Activated CD4-positive, alpha-beta T cell treated with anti-CD3 and anti-CD28 coated beads, Interleukin-2, amount 50 U/mL, for 1 hour (primary cell): ENCODE measurements at places on chromosomes 3 and 15.
A peak's percentile ranks its signal among the peaks of the same experiment; 100 is the strongest.

- DNase-seq, result peak; percentile 36
Observed at GRCh38 chr15:59247364-59247763, 40.7 kb downstream of the LDHAL6B start.

DNA sequence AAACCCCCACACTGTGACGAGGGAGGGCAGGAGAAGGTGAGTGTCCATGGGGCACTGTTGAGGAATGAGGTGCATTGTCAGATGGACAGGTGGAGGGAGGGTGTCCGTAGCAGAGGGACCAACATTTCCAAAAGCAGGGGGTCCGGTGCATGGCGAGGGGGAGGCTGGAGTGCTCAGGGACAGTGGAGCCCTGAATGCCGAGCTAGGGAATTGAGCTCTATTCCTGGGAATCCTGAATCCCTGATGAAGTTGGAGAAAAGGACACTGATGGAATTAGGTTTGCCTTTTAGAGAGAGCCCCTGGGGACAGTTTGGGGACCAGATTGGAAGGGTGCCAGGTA is 7.9 kb upstream of the ANPEP start:
- no peak for DNase-seq

DNA sequence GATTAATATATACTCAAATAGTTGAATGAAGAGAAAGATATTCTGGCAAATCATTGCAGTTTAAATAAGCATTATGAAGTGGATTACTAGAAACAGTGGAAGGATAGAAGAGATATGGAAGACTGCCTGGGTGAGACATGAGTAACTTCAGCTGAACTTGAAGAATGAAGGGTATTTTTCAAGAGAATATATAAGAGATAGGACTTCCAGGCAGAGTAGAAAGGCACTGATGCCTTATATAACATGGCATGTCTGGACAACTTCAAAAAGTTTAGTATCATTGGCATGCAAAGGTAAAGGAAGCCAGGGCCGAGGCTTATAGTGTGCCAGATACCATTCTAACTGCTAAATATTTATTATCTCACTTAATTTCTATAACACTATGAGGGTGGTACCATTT is 126.5 kb upstream of the SLC7A14 start:
- no peak for DNase-seq

DNA sequence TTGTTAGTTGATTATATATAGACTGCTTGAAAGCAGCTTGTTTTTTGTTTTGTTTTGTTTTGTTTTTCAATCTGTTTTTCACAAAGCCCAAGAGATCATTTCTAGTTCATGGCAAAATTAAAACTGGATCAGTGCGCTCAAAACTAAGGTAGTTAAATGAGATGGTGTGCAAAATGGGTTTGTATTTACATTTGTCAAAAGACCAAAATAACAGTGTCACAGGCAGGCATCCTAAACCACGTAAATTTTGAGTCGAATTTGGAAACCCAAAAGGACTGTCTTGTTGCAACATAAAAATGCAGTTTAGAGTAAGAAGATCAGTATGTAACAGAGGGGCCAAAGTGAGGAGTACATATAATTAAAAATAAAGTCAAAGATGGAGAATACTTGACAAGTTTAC is 2.4 kb downstream of the DMXL2 start:
- no peak for DNase-seq

- no peak for DNase-seq
Observed at GRCh38 chr3:135989242-135989641, 23.7 kb downstream of the PPP2R3A start.

GRCh38 chr3:48928679-48929078 is 10.0 kb downstream of the ARIH2 start:
- no peak for DNase-seq

- no peak for DNase-seq
Observed at GRCh38 chr15:76285241-76285825, 25.9 kb downstream of the ETFA start.

DNA sequence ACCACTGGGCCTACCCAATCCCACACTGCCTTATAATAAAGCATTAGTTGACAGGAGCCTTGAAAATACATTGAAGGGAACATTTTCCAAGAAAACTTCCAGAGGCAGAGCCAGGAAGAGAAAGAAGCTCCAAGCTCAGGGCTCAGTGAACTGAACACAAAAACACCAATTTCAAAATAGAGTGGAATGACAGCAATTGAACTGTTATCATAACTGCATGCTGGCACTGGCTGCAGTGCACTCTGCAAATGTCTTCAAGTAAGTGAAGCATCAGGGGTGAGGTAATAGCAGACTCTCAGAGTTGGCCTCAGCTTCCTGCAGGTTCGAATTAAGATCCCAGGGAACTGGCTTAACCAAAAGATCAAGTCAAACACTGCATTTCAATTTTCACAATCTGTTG is 388.0 kb upstream of the WNT5A start:
- no peak for DNase-seq

DNA sequence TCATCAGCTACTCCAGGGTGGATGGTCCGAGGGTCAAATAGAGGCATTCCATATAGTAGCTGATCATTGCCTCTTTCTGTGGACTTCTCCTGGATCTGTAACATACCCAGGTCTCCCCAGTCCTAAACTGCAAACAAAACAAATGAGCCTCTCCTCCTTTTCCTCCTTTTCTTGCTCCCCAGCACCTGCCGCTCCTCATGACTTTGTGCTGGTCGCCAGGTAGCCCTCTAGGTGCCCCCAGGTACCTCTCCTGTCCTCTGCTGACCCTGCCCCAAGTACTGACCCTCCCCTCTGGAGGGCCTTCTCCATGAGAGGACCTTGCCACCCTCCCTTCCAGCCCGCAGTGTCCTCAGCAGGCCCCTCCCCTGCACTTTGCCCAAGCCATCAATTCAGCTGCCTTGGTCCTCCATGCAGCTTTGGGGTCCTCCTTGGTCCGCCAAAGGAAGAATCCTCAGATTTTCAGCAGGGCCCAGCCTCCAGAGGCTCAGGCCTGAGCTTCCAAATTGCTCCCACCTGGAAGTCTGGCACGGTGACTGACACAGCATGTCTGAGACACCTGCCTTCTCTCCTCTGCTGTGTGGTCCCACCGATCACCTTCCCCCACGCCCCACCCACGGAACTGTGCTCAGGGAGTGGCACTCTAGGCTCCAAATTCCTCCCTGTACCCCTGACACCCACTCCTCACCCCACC is 111.0 kb downstream of the LRRK1 start:
- no peak for DNase-seq

GRCh38 chr3:17865631-17866030 is 123.2 kb upstream of the TBC1D5 start:
- no peak for DNase-seq

DNA sequence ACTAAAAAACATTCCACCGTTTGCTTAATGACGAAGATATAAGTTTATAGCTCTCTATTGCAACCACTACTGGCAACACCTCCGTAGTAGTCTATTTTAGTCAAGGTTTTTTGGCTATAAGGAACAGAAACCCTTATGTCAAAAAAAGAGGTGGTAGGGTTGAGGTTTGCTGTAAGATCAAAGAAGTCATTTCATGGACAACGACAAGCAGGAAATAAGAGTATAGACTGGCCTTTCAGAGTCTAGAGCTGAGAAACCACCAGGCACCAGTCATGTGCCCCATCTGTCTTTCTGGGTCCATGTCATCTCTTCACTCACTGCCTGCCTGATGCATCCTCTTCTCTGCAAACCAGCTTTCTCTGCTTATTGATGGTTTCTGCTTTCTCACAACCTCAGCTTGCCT is 42.7 kb downstream of the THBS1 start:
- no peak for DNase-seq

- DNase-seq, result no peak
Observed at GRCh38 chr15:76964157-76964556, 30.8 kb upstream of the PSTPIP1 start.

DNA sequence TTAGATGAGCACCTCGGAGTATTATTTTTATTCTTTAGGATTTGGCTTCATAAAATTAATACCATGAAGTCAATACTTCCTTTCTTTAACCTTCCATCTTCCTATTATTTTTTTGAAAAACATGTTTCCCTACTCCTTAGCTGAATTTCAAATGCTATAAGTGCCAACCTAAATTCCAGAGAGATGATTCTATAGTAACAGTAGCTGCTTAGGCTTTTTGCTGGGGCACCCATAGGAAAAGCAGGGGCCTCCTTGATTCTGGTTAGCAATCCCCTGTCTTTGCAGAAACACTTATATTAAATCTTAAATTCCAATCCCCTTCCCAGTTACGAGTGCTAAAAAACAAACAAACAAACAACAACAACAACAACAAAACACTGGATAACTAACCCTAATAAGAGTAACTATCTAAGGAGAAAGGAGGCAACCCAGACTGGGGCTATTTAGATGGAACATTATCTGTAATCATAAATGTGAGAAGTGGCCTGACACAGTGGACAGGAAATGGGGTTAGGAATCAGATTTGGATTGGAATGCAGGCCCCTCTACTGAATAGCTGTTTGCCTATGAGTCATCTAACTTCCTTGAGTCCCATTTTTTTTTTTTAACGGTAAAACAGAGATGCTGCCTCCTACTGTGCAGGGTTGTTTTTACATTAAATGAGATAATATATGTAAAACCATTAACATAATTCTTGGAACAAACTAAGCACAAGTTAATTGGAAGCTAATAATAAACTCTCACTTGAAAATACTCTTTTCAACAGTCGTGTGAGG is 148.1 kb downstream of the WDR72 start:
- DNase-seq, result no peak

DNA sequence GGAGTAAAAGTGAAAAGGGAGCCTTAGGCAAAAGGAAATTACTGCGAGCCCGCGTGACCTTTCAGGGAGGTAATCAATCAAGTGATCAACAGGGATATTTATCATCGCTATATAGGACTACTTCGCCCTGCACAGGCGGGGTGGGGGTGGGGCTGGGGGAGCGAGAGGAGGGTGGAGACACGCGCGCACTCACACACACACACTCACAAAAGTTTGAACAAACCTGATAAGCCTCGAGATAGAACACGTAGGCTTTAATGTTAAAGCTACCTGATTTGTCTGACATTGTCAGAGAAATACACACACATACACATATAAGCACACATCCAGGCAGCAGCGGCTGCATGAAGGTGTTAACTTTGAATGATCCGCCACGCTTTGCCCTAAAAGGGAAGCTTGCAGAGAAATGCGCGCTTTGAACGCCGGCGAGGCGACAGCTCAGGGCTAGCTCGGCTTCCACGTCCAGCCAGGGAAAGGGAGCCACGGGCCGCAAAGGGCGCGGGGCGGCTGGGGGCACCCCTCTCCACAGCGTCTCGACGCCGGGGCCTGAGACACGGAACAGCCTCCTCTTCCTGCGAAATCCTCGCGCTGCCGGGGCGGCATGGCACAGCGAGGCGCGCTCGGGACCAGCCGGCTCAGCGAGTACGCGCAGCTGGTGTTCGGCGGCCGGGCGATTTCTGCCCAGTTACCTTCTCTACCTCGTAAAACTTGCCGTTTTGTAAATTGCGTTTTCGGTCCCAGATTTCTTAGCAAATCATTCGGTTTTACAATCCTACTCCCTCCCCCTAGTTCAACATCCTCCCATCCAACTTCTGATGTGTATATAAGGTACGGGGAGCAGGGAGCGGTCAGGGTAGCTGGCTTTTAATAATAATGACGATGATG is 4.8 kb upstream of the MECOM start:
- DNase-seq, result no peak

- no peak for DNase-seq
Observed at GRCh38 chr3:193772422-193772763, 179.4 kb downstream of the OPA1 start.

DNA sequence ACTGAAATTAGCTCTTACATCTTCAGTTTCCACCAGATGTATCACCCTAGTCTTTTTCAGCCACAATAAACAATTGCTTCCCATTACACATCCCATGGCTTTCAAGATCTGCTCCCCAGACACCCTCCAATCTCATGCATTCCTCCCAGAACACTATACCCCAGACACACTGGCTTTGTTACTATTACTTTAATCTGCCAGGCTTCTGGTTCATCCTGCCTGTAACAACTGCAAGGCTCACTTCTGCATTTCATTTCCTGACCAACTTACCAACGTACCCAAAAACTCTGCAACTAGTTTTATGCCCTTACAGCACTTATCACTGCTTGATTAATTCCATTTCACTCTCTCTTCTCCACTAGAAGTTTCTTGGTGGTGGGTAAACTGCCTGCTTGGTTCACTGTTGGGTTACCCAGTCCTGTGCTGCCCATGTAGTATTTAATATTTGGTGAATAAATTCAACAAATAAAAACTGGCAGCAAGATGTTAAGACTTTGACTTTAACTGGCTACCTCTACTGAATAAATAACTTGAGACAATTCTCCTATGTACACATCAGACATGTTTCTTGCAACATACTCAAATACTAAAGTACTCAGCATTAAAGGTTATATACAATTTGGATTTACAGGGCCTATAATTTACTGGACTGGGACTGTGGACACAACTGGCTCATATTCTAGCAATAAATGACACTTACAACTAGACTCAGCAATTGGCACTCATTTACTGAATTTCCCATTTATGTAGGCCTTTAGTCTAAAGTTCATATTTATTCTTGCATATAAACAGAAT is 2.7 kb downstream of the RPL22L1 start:
- DNase-seq, result no peak

- DNase-seq, result no peak
Observed at GRCh38 chr3:174355505-174355904, 503.6 kb upstream of the NAALADL2 start.

DNA sequence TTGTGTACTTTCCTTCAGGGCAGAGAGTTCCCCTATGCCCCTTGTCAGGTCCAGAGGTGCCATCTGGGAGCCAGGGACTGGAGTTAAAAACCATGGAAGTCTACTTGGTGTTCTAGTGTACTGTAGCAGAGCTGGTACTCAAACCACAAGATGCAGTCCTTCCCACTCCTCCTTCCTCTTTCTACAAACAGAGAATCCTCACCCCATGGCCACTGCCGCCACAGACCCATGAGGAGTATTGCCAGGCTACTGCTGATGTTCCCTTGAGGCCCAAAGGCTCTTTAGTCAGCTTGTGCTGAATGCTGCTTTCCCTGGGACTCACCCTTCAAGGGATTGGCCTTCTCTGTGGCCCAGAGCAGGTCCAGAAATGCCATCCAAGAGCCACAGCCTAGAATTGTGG is 229.2 kb upstream of the ZPLD1 start:
- no peak for DNase-seq

GRCh38 chr15:22778796-22779195 is 7.6 kb upstream of the NIPA1 start:
- no peak for DNase-seq

GRCh38 chr3:43640681-43641080 is 18.9 kb upstream of the ANO10 start:
- DNase-seq, result no peak

DNA sequence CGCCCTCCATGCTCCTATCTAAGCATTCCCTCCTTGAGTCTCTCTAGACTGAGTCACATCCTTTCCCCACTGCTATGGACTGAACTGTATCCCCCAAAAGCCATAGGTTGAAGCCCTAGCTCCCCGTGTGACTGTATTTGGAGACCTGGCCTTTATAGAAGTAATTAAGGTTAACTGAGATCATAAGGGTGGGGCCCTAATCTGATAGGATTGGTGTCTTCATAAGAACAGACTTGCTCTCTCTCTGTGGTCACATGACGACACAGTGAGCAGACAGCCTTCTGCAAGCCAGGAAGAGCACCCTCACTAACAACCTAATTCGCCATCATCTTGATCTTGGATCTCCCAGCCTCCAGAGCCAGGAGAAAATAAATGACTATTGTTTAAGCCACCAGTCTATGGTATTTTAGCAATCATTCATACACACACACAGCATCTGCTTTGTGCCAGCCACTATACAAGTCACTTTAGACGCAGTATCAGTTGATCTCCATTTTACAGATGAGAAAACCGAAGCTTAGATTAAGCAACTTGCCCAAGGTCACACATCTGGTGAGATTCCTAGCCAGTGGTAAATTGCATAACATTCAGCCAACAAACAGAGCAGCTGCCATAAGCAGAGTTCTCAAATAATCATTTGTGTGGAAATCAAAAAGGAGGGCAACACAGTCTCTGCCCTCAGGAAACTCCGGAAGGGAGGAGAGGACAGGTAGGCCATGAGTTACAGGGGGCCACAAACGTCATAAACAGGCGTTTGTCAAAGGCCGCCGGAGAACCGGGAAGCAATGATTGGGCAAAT is 66.3 kb upstream of the HES1 start:
- no peak for DNase-seq
